Body of pancreas (tissue), 4 donors: ENCODE measurements at places on chromosomes 11 and 22.

DNA sequence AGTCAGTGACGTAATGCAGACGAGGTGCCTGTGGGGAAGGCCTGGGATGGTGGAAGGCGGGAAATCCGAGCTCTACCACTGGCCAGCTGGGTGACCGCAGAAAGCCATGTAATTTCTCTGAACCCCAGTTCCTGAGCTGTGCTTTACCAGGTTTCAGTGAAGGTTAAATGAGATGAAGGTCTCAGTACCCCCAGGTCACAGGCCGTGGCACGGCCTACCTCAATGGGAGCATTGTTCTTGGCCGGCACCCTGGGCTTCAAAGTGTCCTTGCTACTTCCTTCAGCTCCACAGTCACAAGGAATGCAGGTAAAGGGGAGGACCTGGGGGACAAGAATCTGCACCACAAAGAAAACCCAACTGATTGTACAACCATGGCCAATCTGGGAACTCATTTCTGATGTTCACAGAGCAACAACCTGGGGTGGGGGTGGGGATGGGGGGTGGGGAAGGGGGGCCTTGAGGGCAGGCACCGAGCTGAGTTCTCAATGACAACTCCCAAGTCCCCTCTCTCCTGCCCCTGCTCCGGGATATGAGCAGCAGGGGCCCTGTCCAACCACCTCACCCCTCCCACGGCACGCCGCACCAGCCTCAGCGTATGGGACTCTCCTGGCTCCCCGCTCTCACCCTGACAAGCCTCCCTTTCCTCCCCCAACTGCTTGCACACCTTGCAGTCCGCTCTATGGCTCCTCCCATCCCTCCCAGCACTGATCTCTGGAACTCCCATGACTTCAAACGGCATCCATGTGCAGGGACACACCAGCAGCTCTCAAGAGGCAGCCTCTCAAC lies 59.1 kb upstream of the ARFGAP3 start:
- H3K36me3 ChIP-seq, result no peaks in the 10 kb centered on the region
- peak overlapping the region; percentile 72 for H3K27ac ChIP-seq

- no peaks in the 10 kb centered on the region for H3K36me3 ChIP-seq
- H3K27ac ChIP-seq, result no peak overlapping the region
- H3K27me3 ChIP-seq, result no peaks in the 10 kb centered on the region
- peak; percentile 6 for DNase-seq
- H3K4me1 ChIP-seq, result no peaks in the 10 kb centered on the region
Measured at GRCh38 chr11:3216027-3216525, 2.5 kb downstream of the MRGPRG start.

- no peak for DNase-seq
- H3K27ac ChIP-seq, result no peak overlapping the region
- H3K36me3 ChIP-seq, result no peaks in the 10 kb centered on the region
- no peak overlapping the region for H3K4me3 ChIP-seq
- H3K27me3 ChIP-seq, result no peaks in the 10 kb centered on the region
- H3K4me1 ChIP-seq, result no peaks in the 10 kb centered on the region
Measured at GRCh38 chr11:33214187-33214586, 43.0 kb upstream of the HIPK3 start.

- no peaks in the 10 kb centered on the region for H3K36me3 ChIP-seq
- no peaks in the 10 kb centered on the region for H3K4me1 ChIP-seq
- no peak overlapping the region for H3K4me3 ChIP-seq
- H3K27me3 ChIP-seq, result no peaks in the 10 kb centered on the region
- no peak for DNase-seq
- H3K27ac ChIP-seq, result no peak overlapping the region
Measured at GRCh38 chr11:69396051-69396947, 85.2 kb upstream of the LINC01488 start.

GRCh38 chr11:75422248-75423231 lies 10.5 kb downstream of the KLHL35 start:
- no peak overlapping the region for H3K4me3 ChIP-seq
- peak; percentile 59 for DNase-seq
- no peaks in the 10 kb centered on the region for H3K36me3 ChIP-seq
- H3K27me3 ChIP-seq, result no peaks in the 10 kb centered on the region
